ENCODE measurements at places on chromosomes 13 and 19. TPM values are rescaled to one million over a fixed set of nuclear protein-coding genes. Genes with fewer than 3 reads are reported as not detected.
A peak's percentile ranks its signal among the peaks of the same experiment; 100 is the strongest.

The ZNF724 gene
- 15.1 TPM for total RNA-seq

The MEGF8 gene
- total RNA-seq, result 20.0 TPM

DNA sequence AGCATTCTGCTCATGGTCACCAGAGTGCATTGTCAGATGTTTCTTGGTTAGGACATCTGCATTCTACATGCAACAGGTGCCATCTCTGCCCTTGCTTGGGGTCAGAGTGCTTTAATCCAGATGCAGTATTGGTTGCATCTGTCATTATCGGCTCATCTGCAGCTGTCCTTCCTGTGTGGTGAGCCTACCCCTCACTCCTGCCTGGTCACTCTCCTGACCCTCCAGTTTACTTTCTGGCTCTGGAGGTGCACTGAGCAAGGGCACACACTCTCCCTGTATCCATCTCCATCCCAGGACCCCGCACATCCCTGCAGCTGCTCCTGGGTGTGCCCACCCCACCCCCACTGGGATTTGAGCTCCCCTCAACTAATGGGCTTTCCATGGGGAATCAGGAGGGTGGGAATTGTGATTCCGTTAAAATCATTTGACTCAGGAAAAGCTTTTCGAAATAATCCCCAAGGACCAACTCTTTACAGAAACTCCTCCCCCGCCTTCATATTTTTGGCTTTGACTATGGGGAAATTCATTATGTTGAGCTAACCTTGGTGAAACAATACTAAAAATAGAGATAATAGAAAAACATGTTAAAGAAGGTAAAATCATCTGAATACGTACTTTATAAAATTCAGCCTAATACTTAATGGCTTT is 70.2 kb downstream of the COL4A2 start:
- peak; percentile 31 for DNase-seq

DNA sequence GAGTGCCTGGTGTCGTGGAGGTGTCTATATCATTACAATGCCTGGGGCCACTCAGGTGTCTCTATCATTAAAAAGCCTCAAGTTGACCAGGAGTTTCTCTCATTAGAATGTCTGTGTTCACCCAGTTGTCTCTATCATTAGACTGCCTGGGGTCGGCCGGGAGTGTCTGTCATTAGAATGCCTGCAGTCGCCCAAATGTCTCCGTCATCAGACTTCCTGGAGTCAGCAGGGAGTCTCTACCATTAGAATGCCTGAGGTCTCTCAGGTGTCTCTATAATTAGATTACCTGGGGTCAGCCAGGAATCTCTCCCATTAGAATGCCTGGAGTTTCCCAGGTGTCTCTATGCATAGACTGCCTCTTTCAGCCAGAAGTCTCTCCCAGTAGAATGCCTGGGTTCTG is 1477.6 kb downstream of the UQCRFS1 start:
- no peak for DNase-seq

DNA sequence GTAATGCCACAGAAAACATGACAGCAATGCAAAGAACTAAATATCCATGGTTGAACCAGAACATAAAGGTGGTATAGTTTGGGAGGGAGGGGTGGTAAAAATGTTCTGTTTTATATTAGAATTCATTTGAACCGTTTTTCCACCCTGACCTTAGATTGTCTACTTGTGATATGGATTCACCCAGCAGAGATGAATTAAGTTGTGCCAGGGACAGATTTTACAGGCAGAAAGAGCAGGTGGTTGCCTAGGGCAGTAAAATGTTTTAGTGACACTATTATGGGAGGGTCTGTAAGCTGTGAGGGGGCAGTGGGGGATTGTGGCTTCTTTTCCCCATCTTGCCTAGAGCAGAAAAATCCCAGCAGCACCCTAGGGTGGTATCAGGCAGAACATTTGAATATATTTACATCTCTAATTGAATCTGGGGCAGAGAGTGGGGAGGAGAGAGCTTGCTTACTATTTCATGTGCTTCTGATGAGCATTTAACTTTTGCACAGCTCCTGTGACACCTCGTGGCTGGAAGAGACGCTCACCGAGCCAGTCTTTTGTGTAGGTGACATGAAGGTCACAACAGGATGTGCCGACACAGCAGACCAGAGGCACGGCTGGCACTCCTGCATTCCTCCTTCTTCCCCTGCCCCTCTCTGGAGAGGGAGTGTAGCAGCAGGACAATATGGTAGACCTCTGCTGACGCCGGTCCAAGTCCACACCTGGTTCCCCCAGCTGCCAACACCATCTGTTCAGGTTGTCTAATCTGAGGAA is 452.3 kb downstream of the IRS2 start:
- DNase-seq, result no peak

GRCh38 chr13:29959086-29959485 is 108.7 kb upstream of the UBL3 start:
- no peak for DNase-seq

All from fibroblast of the aortic adventitia (primary cell).